RPMI7951 (cell line): ENCODE measurements at places on chromosomes 12 and 14. TPM values are rescaled to one million over a fixed set of nuclear protein-coding genes. Genes with fewer than 3 reads are reported as not detected.

DNA sequence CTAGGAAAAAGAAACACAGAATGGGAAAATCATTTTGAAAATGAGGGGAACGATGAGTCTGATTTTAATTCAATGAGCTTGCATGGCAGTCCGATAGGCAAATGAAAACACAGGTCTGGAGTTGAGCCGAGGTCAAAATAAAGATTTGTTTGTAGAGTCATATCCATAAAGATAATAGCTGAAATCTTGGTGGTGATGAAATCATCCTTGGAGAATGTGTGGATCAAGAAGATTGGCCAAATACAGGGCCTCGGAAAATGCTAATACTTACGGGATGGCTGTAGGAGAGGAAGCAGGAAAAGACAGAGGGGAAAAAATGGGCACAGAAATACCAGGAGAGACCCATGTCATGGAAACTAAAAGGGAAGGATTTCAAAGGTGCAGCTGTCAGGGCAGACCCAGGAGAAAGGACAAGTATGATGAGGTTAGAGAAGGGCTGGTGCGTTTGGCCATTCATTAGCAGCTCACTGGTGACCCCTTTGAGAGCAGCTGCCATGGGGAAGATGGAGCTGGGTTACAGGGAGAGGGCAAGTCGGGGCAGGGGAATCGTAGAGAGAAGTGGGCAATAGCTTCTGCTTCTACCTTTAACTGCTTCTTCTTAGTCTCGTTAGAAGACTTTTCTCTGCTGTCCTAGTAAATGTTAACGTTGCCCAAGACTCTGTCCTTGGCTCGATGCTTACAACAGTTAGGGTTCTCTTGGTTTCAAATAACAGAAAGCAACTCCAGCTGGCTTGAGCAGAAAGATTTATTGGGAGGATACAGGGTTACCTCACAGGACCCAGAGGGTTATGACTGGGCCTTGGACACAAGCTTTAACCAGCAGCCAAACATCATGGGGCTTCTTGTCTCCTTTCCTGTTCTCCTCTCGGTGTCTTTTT lies 161.8 kb downstream of the EFCAB11 start:
- no peak for DNase-seq

GRCh38 chr12:89087149-89087825 lies 265.0 kb downstream of the DUSP6 start:
- no peak for DNase-seq

GRCh38 chr14:101005447-101005846 lies 101.9 kb upstream of the RTL1 start:
- no peak for DNase-seq

DNA sequence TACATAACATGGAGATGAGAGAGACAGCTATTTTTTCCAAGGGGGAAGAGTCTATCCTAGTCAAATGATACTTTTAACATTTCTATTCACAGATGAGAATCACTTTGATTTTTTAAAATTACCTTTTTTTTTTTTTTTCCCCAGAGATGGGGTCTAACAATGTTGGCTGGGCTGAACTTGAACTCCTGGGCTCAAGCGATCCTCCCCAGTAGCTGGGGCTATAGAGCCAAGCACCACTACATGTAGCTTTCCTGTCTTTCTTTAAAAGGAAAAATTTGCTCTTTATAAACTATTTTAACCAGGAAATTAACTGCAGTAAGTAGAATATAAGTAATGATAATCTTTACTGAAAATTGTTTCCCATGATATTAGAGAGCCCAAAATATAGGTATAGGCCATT lies 3.3 kb downstream of the PRICKLE1 start:
- no peak for DNase-seq

DNA sequence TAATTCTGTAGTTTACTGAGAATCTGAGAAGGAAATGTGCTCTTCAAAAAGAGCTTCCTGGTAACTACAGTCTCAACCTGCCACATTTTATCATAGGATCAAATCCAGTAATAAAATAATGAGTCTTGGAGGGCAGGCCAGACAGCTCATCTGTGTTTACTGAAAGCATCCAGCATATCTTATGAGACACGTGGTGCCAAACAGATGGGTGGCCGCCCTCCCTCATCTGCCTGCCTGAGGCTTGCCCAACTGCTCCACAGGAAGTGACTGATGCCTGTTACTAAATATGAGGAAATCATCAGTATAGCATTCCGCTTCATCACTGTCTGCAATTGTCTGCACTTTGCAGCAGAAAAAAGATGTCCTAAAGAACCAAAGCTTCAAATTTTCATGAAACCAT lies 13.5 kb downstream of the DHRS7 start:
- DNase-seq = peak; percentile 86

DNA sequence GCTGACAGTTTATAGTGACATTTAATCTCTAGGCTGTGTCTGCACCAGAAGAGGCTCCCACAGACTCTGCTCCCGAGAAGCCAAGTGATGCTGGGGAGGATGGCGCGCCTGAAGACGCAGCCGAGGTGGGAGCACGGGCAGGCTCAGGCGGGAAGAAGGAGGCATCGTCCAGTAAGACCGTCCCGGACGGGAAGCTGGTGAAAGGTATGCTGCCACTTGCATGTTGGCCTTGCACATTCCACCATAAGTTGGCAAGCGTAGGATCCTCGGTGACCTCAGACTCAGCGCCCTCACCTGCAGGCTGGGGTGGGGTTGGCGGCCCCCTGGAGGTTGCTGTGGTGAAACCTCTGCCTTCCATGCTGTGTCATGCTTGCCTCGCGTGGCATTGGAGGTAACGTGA lies 45.6 kb downstream of the SFSWAP start:
- DNase-seq = no peak

DNA sequence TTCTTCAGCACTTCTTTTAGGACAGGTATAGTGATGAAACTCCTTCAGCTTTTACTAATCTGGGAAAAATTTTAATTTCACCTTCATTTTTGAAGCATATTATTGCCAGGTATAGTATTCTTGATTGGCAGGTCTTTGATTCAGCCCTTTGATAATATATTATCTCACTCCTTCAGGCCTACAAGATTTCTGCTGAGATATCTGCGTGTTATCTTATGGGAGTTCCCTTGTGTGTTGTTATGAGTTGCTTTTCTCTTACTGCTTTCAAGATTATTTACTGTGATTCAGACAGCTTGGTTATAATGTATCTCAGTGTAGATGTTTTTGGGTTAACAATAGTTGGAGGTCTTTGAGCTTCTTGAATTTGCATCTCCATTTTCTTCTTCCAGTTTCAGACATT lies 87.4 kb downstream of the ATF7IP start:
- no peak for DNase-seq

GRCh38 chr14:64191756-64192155 lies 102.4 kb downstream of the ESR2 start:
- peak; percentile 64 for DNase-seq

GRCh38 chr12:19842116-19842515 lies 402.8 kb downstream of the AEBP2 start:
- no peak for DNase-seq

- no peak for DNase-seq
These were observed 9.4 kb downstream of the MYBPC1 start for GRCh38 chr12:101604132-101604531.

DNA sequence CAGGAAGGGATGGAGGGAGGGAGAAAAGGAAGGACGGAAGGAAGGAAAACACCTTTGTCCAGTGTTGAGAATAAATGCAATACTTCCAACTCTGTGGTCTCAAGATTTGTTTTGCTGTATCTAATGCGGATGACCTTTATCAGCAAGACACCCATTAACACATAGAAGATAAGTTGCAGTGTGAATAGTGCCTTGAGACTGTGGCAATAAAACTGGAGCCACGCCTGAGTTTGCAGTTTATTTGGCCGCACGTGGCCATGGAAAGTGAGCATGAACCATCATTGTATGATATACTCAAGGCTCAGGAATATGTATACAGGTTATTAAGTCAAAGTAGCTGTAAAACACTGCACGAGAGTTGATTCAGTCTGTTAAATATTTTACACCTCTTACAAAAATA lies 113.6 kb upstream of the EEA1 start:
- no peak for DNase-seq

DNA sequence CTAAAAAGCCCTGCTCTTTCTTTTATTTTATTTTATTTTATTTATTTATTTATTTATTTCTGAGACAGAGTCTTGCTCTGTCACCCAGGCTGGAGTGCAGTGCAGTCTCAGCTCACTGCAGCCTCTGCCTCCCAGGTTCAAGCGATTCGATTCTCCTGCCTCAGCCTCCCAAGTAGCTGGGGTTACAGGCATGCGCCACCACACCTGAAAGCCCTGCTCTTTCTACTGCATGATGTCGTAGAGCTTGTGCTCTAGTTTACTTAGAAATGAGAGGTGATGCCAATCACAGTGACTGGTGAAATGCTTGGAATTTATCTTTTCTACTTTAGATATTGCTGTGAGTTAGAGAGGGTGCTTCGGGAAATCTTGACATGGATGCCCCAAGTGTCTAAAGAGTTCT lies 54.5 kb downstream of the DAD1 start:
- DNase-seq = no peak

DNA sequence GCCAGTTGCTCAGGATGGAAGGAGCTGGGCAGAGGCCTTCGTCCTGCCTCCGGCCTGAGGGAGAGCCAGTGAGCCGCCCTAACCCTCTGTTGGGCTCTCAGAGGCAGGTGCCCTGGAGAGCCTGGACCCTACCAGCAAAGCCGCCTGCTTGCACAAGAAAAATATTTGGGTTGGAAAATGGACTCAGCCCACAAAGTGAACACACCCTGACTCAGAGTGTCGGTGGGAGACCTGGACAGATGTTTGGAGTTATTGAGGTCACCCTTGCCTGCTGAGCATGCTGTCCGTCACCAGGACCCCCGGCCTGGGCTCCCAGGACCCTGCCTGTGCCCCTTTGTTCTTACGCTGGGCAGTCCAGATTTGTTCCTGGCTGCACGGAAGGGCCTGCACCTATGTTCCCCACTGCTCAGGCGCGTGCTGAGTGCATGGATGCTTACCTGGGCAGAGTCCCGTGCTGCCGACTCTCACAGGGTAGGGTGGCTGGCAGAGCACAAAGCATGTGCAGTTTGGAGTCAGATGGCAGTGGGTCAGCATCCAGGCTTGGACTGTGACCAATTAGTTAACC lies 22.4 kb downstream of the FAM181A start:
- DNase-seq = no peak

Gene ARHGDIB
- 128 and 175 TPM in 2 replicates for total RNA-seq

Gene CLEC4D
- not detected in 2 replicates for total RNA-seq
